ENCODE measurements at places on chromosomes 1 and 21. TPM values are rescaled to one million over a fixed set of nuclear protein-coding genes. Genes with fewer than 3 reads are reported as not detected.

Gene KIF17
- 0.32 TPM for total RNA-seq

Gene NFASC
- 0.77 TPM for total RNA-seq

Gene AJAP1
- total RNA-seq, result not detected

Gene BNIPL
- total RNA-seq, result 0.16 TPM

Gene CHIA
- total RNA-seq, result not detected

Gene CAP1
- 276 TPM for total RNA-seq

Gene GPR3
- 0.09 TPM for total RNA-seq

Gene NEGR1
- 2.9 TPM for total RNA-seq

Gene APCS
- total RNA-seq, result not detected

Gene PLCH2
- total RNA-seq, result 0.16 TPM

Gene PRDX1
- 504 TPM for total RNA-seq

Gene UFC1
- 210 TPM for total RNA-seq

Gene HOOK1
- not detected for total RNA-seq

Gene GBP7
- not detected for total RNA-seq

Gene SPATA17
- total RNA-seq, result 1.4 TPM

Gene ANKRD34A
- total RNA-seq, result 0.32 TPM

Gene PPCS
- 36.9 TPM for total RNA-seq

Gene CSF1
- total RNA-seq, result 38.9 TPM

Gene OR2T29
- total RNA-seq, result not detected

Gene RNF223
- not detected for total RNA-seq

Gene CRP
- not detected for total RNA-seq

Gene HFM1
- 0.43 TPM for total RNA-seq

Gene PPM1J
- total RNA-seq, result 0.26 TPM

Gene OR2G6
- not detected for total RNA-seq

Gene PTAFR
- under 0.01 TPM for total RNA-seq

Gene MYCL
- 0.09 TPM for total RNA-seq

Gene DENND2C
- total RNA-seq, result 1.5 TPM

Gene NIBAN1
- 58.6 TPM for total RNA-seq

Gene SLC66A1
- total RNA-seq, result 14.6 TPM

Gene BSND
- total RNA-seq, result not detected

Gene ITPKB
- total RNA-seq, result 5.9 TPM

Measured in bronchial smooth muscle cell (primary cell).